ENCODE measurements at places on chromosomes 5 and 9.

DNA sequence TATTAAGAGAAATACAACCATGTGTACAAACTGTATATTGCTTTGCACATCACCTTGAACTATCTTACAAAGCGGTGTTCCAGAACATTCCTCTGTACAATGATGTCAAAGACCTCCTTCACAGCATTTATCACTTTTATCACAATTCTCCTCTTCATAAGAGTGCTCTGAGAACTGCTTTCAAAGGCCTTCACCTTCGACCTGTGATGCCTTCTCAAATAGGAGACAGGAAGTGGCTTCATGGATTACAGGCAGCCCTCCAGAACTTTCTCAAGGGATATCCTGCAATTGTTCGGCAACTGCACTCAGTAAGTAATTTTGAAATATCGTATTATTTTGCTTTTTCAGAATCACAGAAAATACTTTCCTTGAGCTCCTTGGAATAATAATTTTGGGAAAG, 68.0 kb upstream of the IL7R start:
- DNase-seq: no peak

DNA sequence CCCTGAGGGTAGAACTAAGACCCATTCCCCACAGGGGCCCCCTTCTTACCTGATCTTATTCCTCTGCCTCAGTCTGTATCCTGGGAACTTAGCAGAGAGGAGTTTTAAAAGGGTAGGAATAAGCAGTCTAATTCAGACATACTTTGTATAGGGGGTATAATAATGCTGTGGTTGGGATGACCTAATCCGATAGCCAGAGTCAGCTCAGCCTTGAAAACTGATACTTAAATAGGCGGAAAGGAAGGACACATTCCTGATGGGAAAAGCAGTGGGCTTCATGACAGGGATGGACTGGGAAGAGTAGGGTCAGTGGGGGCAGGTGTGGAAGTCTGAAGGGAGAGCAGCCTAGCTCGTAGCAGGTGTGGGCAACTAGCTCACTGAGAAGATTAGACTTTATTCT, 52.2 kb upstream of the TESK1 start:
- no peak for DNase-seq

DNA sequence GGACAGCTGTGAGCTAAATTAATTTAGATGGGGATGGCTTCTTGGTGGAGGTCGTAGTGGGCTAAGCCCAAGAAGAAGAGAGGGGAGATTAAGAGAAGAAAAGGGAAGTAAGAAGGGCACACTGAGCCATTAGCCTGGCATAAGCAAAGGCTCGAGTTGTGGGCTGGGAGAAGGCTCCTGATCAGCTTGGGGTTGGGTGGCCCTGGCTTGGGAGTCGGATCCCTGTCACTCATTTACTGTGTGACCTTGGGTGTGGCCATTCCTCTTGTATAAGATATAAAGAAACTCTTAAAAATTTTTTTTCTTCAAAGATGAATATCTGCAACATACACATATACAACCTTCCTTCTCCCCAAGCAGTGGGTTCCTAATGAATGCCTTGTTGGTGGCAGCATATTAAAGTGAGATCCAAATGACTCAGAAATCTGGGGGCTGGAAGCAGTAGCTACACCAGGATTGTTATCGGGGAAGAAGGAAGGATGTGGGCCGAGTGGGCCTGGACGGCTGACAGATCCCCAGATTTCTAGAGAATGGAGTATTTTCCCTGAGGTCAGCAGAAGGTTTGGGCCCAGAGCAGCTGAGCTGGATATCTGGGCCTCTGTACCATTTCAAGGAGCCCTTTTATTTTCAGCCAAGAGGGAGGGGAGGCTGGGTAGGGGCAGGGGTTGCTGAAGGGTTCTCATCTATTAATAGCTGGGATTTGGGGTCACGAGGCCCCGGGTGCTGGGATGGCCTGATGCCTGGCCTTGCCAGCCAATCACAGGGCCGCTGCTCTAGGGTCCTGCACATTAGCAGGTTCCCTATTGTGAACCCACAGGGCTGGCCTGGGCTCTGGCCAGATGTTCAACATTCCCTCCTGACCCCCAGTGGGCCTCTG, 52.1 kb downstream of the PPARGC1B start:
- no peak for DNase-seq

DNA sequence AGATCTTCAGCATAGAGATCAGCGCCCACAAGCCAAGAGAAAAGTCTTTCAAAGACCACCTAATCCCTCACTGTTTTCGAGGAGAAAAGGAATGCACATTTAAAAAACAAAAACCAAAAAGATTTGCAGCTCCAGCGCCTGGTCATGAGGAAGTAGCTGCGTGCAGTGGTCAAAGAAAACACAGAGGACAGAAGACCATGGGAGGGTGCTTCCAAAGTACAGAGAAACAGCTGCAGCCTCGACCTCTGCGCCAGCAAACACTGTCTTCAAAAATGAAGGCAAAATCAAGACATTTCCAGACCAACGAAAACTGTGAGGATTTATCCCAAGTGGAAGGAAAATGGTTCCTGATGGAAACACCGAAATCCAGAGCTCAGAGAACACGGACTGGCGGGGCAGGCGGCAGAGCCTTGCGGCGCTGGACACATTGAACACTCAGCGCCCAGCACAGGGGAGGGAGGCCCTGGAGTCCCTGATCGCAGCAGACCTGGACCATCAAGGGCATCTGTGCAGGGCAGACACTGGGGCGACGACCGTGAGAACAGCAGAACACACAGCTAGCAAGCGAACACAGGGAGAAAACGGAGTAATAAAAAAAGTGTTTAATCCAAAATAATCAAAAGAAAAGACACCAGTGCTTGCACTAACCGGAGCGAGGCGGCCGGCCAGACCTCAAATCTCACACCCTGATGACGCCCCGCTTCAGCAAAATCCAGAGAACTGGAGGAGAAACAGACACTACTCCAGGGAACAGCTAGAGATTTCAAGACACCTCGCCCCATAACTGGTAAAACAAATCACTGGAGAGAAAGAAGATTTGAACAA, 12.6 kb upstream of the SLC12A7 start:
- DNase-seq: no peak

GRCh38 chr9:95206143-95206542, 111.4 kb downstream of the FANCC start:
- DNase-seq: no peak

DNA sequence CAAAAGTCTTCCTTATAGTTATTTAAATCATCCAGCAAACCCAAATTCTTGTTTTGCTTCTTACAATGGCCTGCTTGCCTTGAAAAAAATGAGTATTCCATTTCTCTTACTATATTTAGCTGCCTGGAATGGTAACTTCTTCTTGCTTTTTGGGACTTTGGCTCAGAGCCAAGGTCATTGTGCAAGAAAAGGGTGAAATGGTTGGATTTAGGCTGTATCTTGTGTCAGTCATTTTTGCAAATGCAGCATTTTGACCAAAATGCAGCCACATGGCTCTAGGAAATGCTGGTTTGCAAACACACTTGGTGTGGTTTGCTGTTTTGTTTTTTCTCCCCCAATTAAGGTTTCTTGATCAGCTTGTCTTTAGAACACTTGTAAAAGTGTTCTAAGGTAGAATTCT, 133.3 kb upstream of the ELL2 start:
- no peak for DNase-seq

- DNase-seq: no peak
Measured at GRCh38 chr5:164062304-164062703, 556.9 kb downstream of the MAT2B start.

- DNase-seq: no peak
Measured at GRCh38 chr5:66881480-66882161, 285.4 kb downstream of the MAST4 start.

DNA sequence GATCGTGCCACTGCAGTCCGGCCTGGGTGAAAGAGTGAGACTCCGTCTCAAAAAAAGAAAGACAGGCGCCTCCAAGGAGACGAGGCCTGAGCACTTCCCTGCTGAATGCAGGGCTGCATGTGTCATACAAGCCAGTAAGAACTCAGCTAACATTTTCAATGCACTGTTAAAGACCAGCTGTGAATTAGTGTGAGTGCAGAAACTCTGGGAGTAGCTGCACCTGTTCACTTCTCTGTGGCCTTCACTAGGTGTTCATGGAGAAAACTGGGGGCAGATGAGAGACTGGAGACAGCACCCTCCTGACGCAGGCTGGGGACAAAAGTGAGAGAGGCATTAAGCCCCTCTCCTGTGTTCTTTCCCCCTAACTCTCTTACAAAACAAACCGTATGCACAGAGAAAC, 41.8 kb downstream of the FBXO10 start:
- no peak for DNase-seq

- DNase-seq: no peak
Measured at GRCh38 chr5:40405230-40405629, 274.5 kb upstream of the PTGER4 start.

DNA sequence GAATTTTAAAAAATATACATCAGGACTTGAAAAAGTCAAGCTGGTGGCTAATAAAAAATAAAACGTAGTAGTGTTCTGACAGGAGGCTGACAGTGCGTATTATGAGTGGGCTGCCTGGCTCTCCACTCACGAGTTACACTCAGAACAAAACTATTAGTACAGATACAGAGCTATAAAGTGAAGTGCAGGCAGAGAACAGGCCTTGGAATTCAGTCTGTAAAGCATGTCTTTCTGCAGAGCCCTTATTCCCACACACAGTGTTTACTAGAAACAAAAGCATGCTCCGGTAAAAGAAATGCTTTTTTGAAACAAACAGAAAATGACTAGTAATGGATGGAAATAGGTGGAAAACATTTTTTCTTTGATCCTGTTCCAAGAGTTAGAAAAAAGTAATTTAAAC, 334.7 kb downstream of the DIRAS2 start:
- no peak for DNase-seq

DNA sequence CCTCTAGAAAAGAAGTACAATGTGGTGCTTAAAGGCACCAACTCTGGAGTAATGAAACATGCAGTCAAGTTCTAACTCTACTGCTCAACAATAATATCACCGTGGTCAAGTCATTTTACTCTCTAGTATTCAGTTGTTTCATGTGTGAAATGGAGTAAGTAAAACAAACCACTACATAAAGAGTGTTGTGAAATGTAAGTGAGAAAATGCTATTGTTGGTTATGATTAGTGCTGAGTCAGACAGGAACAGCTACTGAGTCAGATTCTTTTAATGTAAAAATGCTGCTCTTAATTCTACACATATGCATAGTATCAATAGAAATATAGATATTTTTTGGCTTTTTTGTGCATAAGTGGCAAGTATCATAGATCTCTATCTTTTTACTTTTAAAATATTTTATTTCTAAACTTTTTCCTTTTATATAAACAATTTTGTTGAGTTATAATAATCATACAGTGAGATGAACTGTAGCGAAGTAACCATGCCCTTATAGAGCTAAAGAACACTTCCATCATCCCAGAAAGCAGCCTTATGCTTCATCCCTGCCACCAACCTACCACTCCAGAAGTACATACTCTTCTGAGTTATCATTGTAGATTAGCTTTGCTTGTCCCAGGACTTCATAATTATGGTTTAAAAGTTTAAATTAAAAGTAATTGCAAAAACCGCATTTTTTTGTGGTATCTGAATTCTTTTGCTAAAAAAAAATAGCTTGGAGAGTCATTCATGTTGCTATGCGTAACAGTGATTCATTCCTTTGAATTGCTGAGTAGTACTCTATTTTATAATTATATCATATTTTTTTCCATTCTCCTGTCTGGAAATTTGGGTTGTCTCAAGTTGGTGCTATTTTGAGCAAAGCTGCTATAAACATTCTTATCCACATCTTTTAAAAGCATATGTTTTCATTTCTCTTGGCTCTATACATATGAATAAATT, 548.2 kb upstream of the CLINT1 start:
- no peak for DNase-seq

DNA sequence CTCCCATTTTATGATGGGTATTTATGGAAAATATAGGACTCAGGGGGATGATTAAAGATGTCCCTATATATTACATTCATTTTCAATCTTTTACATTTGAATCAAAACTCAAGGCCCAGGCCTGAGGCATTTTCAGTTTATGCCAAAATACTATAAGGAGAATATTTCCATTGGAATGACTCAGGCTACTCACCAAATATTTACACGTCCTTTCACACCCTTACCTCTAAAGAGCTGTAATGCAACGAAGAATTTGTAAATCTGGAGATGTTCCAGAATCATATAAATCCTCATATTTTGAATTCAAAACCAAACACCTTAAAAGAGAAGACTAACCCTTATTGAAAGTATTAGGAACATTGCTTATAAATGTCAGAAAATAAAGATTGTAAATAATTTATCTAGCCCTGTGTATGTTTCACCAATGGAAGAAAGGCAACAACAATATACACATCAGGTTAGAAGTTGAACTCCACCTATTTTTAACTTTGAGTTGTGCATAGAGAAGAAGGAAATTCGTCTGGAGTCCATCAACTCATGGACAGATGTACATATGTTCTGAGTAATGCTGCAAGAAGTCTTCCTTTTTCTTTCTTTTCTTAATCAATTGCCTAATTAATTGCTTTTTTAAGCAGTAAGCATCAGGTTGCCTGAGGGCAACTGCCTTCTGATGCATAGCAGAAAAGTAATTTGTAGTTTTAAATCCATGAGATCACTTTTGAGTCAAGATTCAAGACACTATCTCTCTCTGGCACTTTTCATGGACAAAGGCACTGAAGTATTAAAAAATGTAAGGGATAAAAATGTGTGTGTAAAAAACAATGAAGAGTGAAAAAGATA, 579.3 kb upstream of the RGMB start:
- no peak for DNase-seq

DNA sequence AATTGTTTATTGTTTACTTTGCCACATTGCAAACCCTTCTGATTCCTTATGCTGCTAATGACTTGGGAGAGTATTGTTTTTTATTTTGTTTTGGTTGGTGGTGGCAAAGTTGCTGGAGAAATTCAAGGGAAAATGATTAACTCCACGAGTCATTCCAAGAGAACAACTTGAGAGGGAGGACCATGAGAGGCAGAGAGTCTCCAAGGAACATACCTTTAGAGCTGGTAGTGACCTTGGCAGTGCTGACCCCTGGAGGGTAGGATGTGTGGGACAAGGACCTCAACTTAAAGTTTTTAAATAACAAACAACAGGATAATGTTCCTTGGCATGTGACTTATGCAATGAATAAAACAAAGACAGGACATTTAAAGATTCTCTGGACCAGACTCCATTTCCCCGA, 139.7 kb downstream of the LRRC70 start:
- no peak for DNase-seq

DNA sequence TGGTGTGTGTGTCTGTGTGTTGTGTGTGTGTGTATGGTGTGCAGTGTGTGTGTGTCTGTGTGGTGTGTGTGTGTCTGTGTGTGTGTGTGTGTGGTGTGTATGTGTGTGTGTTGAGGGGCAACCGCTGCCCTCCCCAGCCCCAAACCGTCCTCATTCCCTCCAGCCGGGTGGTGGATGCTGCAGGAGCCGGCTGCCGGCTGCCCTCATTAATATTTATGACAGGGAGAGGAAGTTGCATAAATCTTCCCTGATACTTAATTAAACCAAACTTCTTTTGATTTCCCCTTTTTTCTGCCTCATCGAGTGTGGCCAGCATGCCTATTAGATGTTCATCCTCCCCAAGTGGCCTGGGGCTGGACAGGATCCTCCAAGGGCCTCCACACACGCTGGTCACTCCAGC, 121.4 kb upstream of the MVB12B start:
- no peak for DNase-seq

GRCh38 chr9:18549772-18550171, 75.8 kb downstream of the ADAMTSL1 start:
- DNase-seq: no peak
